ENCODE measurements at places on chromosomes 2 and 18.
A peak's percentile ranks its signal among the peaks of the same experiment; 100 is the strongest.

GRCh38 chr2:55049043-55049820 lies 1.0 kb downstream of the RTN4 start:
- DNase-seq, result peak; percentile 81

DNA sequence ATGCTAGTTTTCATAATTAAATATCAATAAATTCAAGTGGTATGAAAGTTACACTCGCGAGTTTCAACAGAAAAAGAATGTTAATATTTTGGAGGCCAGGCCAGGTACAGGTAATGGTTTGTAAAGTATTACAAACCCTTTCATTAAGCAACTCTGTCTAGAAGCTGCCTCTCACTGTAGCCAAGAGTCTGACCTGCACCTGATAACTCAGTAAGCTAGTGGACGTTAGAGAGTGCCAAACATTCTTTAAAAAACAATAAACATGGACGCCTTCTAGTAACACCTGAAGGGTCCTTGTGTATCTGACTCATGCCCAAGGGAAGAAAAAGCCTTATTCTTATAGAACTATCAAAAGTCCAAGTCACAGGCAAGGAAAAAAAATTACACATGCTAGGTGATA lies 70.2 kb downstream of the MBD2 start:
- DNase-seq, result no peak

- no peak for DNase-seq
Measured at GRCh38 chr2:37228788-37229187, 2.6 kb downstream of the CEBPZ start.

GRCh38 chr2:85032621-85033020 lies 61.7 kb downstream of the KCMF1 start:
- no peak for DNase-seq

DNA sequence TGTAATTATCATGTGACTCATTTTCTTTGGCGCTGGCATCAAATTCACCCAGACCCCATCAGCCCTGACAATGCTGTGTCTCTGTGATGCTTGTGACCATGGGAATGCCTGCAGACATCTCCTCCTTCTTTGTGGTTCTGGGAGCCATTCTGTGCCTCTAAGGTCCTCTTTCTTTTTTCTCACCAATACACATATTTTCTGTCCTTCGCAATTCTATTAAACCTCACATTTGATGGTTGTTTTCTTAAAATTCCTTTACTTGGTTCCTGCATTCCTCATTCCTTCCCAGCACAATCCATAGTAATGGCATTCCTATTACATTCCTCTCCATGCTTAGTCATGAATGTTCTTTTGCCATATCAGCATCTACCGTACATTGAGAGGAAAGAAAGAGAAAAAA lies 375.3 kb downstream of the PIK3C3 start:
- no peak for DNase-seq

All from COR-L47 (cell line).